ENCODE measurements at places on chromosomes 11 and 22. TPM values are rescaled to one million over a fixed set of nuclear protein-coding genes. Genes with fewer than 3 reads are reported as not detected.

The ABCG4 gene
- 0.48 TPM for total RNA-seq

The B3GAT1 gene
- total RNA-seq: 5.4 TPM

The DLG2 gene
- total RNA-seq: 4.7 TPM

The CSNK2A3 gene
- 0.58 TPM for total RNA-seq

The THYN1 gene
- 21.1 TPM for total RNA-seq

The C11orf52 gene
- 11.8 TPM for total RNA-seq

The FXYD6 gene
- total RNA-seq: 10.4 TPM

The GPHA2 gene
- 0.25 TPM for total RNA-seq

The INSC gene
- total RNA-seq: 0.20 TPM

The DDI1 gene
- total RNA-seq: not detected

The CREB3L1 gene
- 0.30 TPM for total RNA-seq

The C11orf42 gene
- total RNA-seq: not detected

The FLRT1 gene
- not detected for total RNA-seq

The PLEKHB1 gene
- 1.3 TPM for total RNA-seq

The AIFM3 gene
- total RNA-seq: 1.3 TPM

The OR10A2 gene
- not detected for total RNA-seq

The USH1C gene
- 1.2 TPM for total RNA-seq

The DRD2 gene
- total RNA-seq: not detected

The PATZ1 gene
- 21.2 TPM for total RNA-seq

The MMP7 gene
- 1.5 TPM for total RNA-seq

The SLC6A5 gene
- not detected for total RNA-seq

The SMIM38 gene
- total RNA-seq: not detected

The ZP1 gene
- total RNA-seq: not detected

The LARGE1 gene
- total RNA-seq: 27.2 TPM

The ANO1 gene
- total RNA-seq: 260 TPM

The IGSF9B gene
- total RNA-seq: 0.13 TPM

The TUBGCP6 gene
- 21.3 TPM for total RNA-seq

Measured in left lobe of liver (tissue), 2 donors.